NCI-H526 (cell line): ENCODE measurements at places on chromosomes 7 and 10.

DNA sequence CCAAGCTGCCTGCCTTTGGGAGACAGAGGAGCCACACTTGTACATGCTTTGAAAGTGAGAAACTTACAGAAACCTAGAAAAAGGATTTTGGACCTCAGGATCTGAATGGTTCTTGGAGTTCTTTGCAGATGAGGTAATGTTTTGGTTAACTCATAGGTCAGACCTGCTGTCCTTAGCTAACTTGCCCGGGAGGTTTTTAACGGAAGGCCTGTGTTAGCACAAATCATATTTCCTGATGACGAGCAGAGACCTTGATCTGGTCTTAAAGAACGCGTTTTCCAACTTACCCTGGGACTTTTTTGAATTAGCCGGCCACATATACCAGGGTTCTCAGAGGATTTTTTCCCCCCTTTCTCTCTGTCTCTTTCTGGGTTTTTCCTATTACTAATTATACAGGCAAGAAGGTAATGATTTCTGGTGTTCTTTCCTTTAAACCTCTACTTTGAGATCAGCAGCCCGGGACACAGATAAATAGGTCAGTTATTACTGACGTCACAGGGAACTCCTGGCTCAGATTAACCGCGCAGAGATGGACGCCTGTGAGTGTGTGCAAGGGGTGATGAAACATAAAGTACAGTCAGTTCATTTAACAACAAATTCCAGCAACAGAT lies 101.7 kb upstream of the KLF6 start:
- DNase-seq: no peak

DNA sequence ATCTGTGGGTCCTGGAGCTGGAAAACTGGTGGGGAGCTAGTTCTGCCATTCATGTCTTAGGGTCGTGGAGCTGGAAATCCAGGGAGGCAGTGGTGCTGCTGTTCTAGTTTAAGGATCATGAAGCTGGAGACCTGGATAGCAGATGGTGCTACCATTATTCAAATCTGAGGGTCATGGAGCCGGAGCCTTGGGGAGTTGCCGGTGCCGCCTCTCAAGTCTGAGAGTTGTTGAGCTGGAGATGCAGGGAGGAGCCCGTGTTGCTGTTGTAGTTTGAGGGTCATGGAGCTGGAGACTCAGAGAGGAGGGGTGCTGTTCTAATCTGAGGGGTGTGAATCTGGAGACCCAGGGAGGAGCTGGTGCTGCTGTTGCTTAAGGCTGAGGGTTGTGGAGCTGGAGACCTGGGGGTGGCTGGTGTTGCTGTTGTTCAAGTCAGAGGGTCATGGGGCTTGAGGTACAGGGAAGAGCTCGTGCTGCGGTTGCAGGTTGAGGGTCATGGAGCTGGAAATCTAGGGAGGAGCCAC lies 86.0 kb upstream of the ZNF479 start:
- no peak for DNase-seq

DNA sequence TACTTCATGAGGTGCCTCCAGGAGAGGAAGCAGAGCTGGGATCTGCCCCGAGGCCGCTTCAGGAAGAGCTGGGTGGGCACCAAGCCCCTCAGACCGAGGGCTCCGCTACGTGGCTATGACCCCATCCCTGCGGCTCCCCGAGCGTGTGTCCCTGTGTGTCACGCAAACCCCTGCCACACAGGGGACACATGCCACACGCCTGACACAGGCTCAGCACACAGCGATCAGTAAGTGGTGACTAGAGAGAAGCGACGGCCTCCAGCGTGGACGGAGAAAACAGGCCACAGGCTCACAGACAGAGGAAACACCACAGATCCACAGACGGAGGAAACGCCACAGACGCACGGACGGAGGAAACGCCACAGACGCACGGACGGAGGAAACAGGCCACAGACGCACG lies 18.5 kb downstream of the DIP2C start:
- no peak for DNase-seq

DNA sequence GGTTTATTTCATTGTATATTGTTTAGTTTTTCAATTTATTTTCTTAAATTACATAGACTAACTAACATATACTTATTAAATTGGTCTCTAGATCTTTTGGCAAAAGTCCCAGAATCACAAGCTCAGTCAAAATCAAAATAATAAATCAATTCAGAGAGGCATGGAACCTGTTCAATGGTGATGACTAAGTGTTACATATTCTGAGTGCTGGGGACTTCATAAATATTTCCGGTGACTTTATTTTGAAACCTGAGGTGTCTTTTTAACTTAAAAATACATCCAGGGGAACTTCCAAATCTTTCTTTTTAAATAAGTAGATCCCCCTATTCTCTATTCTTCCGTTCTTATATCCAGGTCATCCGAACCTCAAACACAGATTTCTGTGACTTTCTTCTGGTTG lies 89.6 kb upstream of the ZNF804B start:
- no peak for DNase-seq

- no peak for DNase-seq
Measured at GRCh38 chr7:46282155-46282554, 361.1 kb upstream of the IGFBP3 start.

DNA sequence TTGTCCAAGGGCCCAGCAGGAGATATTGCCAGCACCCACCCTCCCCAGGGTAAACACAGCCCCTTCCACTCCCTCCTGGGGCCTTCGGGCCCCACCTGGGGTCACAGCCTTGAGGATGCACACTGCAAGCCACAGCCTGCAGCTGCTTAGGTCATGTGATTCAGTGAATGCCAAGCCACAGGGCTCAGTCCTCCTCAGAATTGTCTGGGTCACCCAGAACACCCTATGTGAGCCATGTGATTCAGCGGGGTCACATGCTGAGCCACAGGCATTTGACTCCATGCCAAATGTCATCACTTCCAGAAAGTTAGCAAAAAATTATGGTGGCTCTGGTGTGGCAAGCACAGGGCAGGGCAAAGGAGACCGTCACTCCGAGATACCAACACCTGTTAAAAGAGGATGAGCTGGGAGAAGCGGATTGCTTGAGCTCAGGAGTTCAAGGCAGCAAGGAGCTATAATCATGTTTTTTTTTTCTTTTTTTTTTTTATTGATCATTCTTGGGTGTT lies 17.2 kb upstream of the PSAP start:
- no peak for DNase-seq

DNA sequence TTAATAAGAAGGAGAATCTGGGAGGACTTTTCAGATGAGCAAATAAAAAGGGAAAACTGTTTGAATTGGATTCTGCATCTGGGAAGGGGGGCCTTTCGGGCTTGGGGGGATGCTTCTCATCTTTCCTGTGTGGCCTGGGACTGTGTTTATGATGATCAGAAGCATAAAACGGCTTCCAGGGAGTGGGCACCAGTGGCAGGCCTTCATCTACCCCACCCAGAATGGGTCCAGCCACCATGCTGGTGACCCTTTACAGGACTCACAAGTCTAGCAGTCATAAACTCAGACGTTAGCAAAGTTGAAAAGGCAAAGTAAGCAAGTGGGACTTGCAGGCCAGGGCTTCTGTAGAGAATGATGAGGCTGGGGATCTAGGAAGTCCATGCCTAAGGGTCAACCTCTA lies 198.3 kb upstream of the ZMIZ1 start:
- DNase-seq: no peak

DNA sequence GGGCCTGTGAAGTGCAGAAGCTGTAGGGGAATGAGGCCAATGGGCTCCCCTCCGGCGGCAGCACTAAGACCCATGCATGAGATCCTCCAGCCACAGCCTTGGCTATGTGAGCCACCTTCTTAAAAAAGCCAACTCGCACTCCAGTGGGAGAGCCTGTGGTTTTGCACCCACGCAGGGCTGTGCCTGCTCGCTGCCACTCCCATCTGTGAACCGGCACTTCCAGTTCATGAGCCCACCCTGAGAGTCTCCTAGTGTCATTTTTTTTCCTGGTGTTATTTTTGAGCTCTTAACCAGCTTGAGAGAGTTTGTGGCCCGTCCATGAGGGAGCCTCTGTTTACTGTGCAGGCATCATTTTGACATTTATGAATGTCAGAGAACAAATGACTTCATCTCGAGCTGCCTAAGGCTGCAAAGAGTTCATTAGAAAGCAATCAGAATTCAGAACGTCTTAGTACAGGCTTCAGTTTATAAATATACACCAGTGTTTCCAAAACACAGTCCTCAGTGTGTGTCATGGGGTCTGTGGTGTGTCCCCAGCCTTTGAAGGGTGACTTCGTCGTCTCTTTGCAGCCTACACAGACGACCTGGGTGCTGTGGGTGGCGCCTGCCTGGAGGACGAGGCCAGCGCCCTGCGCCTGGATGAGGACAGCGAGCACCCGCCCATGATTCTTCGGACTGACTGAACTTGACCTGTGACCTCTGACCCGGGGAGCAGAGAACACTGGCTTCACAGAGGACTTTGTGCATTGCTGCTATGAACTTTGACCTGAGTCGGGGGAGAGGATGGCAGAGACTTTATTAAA lies 40.4 kb downstream of the WIPI2 start:
- DNase-seq: no peak
